ENCODE measurements at places on chromosomes 4 and X. TPM values are rescaled to one million over a fixed set of nuclear protein-coding genes. Genes with fewer than 3 reads are reported as not detected.

DNA sequence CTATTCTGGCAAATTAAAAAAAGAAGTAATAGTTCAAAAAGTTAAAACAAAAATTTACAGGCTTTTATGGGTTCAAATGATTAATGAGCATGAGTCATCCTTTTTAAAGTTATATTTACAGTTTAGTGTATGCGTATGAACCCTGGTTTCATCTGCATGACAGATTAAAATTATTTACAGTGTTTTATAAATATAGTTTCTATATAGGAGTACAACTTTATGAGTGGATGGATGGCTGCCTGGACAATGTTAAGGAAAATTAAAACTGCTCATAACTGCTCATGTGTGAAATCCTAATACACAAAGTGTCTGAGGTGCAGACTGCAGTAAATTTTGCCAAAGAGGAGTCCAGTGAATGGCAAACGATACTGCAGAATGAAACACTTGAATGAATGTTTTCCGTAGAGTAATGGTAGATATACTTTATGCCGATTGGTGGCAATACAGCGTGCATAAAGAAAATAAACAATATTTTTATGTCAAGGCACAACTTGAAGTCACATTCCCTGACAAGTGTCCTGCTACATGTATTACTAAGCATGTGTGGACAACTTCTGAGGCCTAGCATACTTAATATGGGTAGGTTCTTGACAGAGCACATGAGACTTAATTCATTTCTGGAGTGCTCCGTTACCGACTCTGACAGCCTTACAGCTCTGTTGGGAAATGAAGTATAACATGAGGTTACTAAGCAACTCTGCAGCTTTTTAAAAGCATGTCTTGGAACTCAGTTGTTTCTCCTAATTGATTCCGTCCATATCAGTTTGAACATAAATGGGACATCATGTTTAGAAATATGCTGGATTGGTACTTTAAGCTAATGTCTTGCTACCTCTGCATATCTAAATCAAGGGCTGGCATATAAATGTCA is 985.6 kb upstream of the PCDH7 start:
- no peak for DNase-seq

GRCh38 chr4:188984518-188984917 is 845.3 kb downstream of the TRIML1 start:
- no peak for DNase-seq

- DNase-seq: no peak
Observed at GRCh38 chr4:176443117-176443516, 123.4 kb downstream of the SPCS3 start.

DNA sequence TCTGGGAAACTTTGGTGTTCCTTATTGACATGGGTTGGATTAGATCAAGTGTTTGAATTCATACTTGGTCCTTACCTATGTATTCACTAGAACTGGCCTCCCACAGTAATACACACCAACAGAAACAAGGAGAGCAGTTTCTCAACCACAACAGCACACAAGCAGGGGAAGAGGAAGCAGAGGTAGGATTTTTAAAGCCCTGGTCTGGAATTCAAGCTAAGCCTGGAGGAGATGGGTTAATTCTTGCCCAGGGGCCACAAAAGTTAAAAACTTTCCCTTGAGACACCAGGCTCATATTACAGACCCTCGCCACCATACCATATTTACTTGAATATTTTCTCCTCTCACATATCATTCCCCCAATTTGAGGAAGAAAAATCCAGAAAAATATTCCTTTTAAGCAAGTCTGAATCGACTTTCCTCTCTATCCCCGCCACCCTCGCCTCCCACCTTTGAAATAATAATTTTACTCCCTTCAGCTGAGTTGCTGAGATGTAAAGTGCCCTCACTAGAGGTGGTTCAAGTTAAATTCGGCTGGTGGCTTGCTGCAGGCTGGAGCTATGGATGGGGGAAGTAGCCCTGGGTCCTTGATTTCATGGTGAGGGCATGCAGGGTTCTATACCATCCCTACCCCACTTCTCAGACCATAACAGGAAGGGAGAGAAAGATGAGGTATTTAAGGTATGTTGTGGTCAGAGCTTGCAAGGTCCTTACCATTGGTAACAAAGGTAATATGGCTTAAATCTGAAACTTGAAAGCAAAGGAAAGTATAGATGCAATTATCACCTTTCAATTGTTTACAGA is 440.2 kb downstream of the INPP4B start:
- DNase-seq: no peak

- DNase-seq: no peak
Observed at GRCh38 chrX:112043997-112044396, 38.6 kb downstream of the TRPC5 start.

The GYG2 gene
- 19.7 TPM for total RNA-seq

DNA sequence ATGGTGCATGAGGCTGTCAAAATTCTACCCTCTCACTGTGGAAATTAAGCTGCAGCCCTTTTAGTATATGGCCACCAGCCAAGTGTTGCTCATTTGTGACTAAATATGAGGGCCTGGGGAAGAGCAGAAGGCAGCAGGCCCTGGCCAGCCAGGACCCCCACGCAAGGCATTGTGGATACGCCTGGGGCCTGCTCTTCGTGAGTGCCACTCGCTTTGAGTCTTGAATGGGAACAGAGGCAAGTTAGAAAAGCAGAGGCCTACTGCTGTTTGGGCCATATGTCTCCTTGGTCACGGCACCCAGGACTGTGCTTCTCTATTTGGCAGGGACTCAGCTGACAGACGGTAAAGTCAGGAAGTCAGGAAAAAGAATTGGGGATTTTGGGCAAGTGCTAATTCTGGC is 10.9 kb downstream of the RTL5 start:
- no peak for DNase-seq

The ZNF518B gene
- total RNA-seq: 37.6 TPM

DNA sequence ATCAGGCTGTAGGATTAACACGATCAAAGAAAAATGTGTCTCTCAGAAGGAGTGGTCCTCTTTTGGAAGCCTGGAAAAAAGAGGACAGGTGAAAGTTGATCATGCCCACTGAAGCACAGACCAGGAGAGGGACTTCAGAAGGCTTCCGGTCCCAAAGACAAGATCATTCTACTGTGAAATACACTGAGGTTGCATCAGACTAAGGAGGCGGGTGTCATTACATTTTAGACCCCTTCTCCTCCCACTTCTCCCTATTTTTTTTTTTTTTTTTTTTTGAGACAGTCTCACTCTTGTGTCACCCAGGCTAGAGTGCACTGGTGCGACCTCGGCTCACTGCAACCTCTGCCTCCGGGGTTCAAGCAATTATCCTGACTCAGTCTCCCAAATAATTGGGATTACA is 67.5 kb downstream of the RBM47 start:
- no peak for DNase-seq

The ZCCHC4 gene
- total RNA-seq: 9.3 TPM

The ABCE1 gene
- total RNA-seq: 62.1 TPM

- no peak for DNase-seq
Observed at GRCh38 chr4:129481107-129481506, 385.2 kb downstream of the C4orf33 start.

- no peak for DNase-seq
Observed at GRCh38 chrX:72465889-72466288, 106.8 kb downstream of the HDAC8 start.

The ZCCHC12 gene
- 0.64 TPM for total RNA-seq

DNA sequence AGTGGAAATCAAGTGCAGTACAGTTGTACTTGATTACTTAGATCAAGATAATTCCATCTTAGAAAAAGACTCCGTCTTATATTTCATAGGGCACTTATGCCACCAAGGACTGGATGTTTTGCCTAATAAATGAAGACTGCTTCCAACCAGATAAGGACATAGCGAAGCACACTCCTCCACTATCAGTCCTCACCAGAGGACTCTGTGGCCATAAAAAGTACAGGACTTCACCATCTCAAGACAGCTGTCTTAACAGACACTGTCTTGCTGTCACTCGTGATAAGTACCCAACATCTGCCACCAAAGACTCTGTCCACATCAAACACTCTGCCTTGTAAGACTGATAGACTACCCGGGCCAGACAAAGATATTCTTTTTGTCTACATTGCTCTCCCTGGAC is 352.0 kb downstream of the TRAM1L1 start:
- no peak for DNase-seq

DNA sequence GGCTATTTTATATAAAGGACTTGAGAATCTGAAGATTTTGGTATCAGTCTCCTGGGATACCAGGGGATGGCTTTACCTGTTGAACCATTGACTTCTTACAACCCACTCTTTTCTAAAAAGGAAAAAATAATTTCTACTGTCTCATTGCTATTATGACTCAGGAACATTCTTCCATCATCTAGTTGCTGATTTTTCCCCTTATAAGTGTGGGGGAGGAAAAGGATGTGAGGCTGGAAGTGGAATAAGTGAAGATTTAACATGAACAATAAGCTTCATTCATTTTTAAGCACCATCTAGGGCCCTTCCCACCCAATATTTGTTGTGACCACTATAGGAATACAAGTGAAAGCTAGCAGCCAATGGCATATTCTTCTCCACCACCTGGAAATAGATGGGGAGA is 10.6 kb upstream of the MND1 start:
- no peak for DNase-seq

DNA sequence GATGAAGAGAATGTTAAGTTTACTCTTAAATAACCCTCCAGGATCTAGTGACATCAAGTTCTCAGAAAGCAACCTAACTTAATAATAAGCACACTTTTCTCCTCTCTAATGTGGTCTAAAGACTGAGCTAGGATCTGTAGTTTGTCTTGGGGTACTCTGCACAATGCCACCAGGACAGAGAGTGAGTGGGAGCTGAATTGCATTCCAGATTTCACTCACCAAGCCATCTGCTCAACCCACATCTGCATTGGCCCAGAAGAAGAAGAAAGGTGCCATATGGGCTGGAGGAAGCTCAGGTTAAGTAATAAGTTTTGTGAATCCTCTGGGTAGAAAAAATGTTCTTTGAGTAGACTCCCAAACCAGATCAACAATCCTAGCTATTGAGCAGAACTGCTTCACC is 384.6 kb downstream of the PPP3CA start:
- no peak for DNase-seq

DNA sequence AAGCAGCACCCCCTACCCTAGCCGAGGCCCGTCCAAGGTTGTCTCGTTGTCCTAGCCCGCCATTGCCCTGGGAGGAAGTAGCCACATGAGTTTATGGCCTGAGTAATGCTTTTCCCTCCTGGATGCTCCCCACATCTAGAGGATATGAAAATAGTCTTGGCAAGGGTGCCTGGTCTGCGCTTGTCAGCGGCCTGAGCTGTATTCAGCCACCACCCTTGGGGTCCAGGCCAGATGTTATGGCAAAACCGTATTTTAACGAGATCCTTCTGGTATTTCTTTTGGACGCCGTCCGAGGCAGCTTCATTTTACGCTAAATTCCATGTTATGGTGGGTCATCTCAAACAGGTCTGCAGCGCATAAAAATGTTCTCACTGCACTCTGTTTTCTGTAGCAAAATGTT is 89.3 kb downstream of the GPR143 start:
- DNase-seq: no peak

The ARX gene
- 12.1 TPM for total RNA-seq

DNA sequence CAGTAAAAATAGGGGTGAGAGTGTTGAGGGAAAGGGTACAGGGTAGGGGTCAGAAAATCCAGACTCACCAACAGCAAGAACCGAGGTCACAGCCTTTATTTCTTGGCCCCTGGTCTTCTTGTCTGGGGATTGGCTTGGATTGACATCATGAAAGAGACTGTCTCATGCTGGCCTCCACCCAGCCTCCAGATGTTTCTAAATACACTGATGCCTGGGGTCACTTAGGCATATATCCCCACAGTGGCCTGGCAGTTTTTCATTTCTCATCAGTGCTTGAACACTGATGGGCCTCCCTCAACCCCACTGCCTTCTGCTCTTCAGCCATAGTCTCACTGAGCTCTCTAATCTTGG is 173.9 kb downstream of the RTL9 start:
- DNase-seq: no peak

- DNase-seq: no peak
Observed at GRCh38 chr4:139977838-139978609, 176.0 kb downstream of the MAML3 start.

DNA sequence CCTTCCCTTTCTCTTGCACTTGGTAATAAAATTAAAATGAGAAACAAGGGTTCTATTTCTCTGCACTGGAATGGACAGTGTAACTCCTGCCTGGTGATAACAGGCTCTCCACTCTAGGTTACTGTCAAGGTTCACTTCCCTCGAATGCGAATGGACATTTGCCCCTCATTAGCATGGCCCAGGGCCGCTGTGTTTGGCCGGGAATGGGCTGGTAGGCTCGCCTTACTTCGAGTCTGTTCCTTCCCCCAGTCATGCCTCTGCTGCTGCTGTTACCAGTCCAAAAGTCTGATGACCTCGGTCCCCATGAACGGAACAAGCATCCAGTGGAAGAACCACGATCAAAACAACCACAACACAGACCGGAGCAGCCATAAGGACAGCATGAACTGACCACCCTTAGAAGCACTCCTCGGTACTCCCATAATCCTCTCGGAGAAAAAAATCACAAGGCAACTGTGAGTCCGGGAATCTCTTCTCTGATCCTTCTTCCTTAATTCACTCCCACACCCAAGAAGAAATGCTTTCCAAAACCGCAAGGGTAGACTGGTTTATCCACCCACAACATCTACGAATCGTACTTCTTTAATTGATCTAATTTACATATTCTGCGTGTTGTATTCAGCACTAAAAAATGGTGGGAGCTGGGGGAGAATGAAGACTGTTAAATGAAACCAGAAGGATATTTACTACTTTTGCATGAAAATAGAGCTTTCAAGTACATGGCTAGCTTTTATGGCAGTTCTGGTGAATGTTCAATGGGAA is 61.5 kb downstream of the EDNRA start:
- no peak for DNase-seq

GRCh38 chr4:169335331-169335730 is 64.6 kb upstream of the SH3RF1 start:
- no peak for DNase-seq

DNA sequence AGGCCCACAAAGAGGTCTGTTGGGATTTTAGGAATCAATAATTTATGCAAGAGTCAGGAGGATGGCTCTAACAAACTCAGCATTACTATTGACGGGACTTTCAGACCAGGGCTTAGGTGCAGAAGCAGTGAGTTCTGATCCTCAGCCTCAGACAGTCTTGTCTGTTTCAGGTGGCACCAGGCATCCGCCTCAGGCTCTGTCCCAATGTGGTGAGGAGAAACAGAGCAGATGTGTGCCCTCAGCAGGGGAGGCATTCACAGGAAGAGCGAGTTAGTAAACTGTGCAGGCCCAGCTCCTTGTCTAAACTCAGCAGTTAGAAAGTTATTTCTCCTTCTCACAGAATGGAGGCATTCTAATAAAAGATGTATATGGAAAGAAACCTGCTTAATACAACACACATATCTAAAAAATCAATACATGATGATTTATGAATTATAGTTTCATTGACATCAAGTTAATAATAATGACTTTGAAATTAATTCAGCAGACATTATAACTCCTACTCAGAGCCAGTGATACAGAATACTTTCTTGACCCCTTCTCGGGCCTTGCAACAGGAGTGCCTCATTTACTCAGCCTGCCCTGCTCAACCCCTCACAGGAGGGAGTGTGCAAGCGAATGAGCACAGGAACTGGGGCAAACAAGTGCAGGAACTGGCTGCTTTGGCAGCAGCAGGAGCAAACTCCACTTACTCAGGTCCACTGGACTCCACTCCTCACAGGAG is 202.8 kb upstream of the SMIM31 start:
- DNase-seq: no peak

GRCh38 chr4:8537041-8537461 is 43.1 kb upstream of the GPR78 start:
- DNase-seq: no peak

The BEX3 gene
- total RNA-seq: 251 TPM
